Cerebellar nuclear complex (tissue), 1 donor: ENCODE measurements at places on chromosomes 5 and 9.

- DNase-seq: no peak
Measured at GRCh38 chr5:96125231-96125891, 163.7 kb upstream of the ELL2 start.

DNA sequence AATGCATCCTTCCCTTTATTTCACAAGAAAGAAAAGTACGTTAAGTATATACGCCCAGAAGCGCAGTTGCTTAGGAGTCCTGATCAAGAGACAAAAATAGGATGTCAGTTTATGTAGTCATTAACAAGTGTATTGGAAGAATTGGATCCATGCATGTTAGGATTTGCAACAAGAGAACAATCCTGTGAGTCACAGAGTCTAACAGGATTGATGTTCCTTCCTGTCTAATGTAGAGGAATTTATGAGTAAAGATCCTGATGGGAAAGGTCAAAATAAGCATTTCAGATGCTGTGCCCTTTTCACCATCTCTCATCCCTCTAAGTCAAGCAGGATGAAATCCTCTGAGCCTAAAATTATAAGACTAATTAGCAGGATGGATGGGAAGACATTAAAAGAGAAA, 406.0 kb upstream of the GRIA1 start:
- no peak for DNase-seq

DNA sequence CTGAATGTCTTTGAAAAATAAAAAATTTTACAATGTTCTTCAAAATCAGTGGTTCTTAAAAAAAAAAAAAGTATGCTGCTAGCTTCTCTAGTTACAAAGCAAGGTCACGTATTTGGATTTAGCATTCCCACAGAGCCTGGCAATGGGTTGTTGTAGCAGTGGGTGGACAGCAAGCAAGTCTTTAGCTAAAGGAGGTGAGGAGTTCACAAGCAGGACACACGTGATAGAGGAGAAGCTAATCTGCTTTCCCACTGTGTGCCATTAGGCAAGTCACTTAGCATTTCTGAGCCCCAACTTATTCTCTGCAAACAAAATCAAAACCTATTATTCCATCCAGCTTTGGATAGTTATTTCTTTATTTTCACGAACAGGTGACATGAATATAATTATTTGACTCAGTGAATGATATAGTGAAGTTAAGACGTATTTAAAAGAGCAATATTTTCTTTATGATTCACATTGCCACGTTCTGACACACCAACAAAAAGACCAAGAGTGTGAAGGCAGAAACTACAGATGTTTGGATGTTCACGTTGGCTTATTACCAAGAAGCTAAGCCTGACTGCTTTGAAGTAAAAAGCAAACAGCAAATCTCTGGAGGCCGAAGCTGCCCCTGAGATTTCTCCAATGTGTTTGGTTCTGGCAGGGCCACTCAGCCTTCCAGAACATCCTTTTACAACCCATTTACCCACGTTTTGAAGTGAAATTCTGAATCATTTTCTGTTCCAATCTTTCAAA, 612.1 kb upstream of the CDH6 start:
- no peak for DNase-seq

DNA sequence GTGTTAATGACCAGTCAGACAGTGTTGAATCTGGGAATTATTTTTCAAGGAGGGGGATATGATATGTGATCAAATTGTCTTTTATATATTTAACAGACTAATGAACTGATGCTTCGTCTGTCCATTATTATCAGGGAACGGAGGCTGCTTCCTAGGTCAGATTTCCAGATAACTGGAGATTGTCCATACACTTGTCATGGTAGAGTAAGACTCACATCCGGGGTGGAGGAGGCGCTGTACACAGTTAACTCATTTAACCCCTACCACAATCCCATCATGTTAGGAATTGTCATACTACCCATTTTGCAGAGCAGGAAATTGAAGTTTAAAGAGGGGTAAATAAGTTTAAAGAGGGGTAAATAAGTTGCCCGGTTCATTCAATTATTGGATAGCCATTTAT, 55.9 kb downstream of the ARHGAP26 start:
- no peak for DNase-seq

- DNase-seq: no peak
Measured at GRCh38 chr9:27472195-27472594, 51.9 kb upstream of the IFNK start.

- no peak for DNase-seq
Measured at GRCh38 chr9:126605792-126606482, 7.8 kb upstream of the LMX1B start.

GRCh38 chr5:81450940-81451339, 57.0 kb upstream of the ACOT12 start:
- DNase-seq: no peak

DNA sequence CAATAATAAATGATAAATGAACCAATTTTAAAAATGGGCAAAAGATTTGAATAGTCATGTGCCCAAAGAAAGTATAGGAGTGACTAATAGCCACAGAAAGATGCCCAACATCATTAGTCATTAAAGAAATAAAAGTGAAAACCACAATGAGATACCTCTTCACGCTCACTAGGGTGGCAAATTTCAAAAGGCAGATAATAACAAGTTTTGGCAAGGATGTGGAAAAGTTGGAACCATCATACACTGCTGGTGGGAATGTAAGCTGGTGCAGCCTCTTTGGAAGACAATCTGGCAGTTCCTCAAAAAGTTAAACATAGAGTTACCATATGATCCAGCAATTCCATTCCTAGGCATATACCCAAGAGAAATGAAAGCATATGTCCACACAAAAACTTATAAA, 1819.8 kb downstream of the MAT2B start:
- no peak for DNase-seq

- no peak for DNase-seq
Measured at GRCh38 chr9:113567361-113568080, 104.0 kb downstream of the RGS3 start.

DNA sequence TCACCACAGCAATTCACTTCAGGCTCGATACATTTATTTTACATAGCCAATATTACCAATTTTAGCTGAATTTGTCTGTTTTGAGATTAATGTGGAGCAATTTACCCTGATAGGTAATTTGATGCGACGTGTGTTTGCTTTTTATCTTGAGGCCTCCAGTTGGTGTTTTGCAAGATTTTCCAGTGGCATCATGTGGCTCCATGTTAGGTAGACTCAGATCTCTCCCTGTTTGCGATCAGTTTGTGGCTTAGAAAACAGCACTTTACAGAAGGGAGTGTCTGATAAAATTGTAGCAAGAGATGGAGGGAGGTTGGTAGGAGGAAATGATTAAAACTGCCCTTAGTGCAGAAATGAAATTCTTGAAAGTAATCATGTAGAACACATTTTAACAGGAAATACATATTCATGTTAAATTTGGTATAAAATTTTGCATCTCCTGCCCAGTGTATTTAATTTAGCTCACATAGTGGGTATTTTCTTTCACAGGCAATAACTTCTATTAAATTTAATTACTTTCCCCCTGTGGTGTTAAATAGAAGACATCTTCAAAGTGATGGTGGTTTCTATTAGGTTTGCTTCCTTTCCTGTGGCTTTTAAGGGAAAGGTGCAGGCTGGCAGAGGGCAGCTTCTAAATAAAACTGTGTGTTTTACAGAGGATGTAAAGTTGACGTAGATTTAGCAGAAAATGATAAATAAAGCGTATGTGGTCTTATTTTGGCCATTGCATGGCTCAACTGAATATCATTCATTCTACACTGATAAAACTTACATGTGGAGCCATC, 135.8 kb downstream of the KDM4C start:
- no peak for DNase-seq

- no peak for DNase-seq
Measured at GRCh38 chr5:131515348-131515747, 119.7 kb downstream of the RAPGEF6 start.

DNA sequence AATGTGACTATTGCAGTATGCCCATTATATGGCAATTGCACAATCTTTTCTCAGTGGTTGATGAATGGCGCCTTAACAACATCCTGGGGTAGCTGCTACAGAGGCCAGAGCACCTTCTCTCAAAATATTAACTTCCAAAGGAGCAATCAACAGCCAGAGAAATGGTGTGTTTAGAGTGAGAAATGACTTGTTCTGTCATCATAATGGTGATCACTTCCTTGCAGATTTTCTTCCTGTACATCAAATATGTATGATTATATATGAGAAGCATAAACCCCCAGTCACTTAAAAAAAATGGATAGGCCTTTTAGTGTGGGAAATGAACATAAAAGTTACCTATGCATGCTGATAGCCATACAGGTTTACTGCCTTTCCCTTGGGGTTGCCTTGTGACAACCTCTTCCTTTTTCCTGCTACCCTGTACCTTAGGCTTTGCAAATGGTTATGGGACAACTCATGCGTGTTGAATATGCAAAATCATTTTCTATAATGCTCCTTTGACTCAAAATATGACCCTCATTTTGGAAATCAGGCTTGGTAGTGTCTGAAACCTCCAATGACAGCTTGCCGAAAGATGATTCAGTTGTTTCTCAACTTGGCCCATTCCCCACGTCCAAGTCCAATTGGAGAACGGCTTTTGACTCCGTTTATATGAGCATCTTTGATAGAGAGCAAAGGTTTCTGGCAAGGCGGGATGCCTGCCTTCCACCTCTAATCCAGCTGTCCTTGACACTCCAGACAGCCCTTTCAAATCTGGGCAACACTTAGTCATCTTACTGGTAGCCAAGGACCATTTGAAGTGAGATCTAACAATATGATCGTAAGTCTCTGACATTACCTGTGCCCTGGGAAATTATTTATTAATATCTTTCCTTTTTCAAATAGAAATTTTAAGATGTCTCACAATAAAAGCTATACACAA, 69.3 kb downstream of the SLC1A1 start:
- no peak for DNase-seq

- DNase-seq: no peak
Measured at GRCh38 chr9:114929201-114929600, 1.2 kb downstream of the TNFSF8 start.

DNA sequence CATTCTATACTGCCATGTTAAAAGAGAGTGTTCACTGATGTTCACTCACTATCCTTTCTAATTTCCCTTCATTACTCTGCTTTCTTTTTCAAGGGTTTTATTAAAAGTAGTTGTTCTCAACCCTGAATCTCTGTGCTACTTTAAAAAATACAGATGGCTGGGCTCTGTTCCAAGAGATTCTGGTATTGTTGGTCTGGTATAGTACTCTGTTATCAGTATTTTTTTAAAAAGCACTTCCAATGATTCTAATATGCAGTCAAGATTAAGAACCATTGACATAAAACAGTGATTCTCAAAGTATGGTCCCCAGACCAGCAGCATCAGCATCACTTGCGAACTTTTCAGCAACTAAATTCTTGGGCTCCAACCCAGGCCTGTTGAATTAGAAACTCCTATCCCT, 77.0 kb upstream of the STARD4 start:
- DNase-seq: no peak

DNA sequence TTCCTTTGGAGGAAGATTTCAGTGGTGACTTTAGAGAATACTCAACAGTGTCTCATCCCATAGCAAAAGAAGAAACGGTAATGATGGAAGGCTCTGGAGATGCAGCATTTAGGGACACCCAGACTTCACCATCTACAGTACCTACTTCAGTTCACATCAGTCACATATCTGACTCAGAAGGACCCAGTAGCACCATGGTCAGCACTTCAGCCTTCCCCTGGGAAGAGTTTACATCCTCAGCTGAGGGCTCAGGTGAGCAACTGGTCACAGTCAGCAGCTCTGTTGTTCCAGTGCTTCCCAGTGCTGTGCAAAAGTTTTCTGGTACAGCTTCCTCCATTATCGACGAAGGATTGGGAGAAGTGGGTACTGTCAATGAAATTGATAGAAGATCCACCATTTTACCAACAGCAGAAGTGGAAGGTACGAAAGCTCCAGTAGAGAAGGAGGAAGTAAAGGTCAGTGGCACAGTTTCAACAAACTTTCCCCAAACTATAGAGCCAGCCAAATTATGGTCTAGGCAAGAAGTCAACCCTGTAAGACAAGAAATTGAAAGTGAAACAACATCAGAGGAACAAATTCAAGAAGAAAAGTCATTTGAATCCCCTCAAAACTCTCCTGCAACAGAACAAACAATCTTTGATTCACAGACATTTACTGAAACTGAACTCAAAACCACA, 67.4 kb downstream of the VCAN start:
- no peak for DNase-seq
